ENCODE measurements at places on chromosomes 3 and 15.
A peak's percentile ranks its signal among the peaks of the same experiment; 100 is the strongest.

- no peak for DNase-seq
Observed at GRCh38 chr3:145899241-145899640, 261.7 kb downstream of the PLOD2 start.

DNA sequence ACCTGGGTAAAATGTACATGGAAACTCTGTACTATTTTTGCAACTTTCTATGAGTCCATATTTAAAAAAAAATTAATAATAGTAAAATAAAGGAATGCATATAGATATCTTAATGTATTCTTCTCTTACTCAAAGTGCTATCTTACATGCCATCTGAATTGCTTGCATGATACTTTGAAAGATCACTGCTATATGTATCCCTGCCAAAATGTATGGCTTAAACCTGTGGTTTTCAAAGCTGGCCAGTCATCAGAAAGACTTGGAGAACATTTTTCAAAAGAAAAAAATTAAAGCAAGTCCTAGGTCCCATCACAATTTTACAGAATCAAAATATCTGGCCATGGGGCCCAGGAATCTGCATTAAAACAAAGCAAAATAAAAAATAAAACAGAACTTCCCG, 262.1 kb downstream of the LPP start:
- no peak for DNase-seq

- no peak for DNase-seq
Observed at GRCh38 chr3:141387516-141387915, 19.2 kb downstream of the ZBTB38 start.

DNA sequence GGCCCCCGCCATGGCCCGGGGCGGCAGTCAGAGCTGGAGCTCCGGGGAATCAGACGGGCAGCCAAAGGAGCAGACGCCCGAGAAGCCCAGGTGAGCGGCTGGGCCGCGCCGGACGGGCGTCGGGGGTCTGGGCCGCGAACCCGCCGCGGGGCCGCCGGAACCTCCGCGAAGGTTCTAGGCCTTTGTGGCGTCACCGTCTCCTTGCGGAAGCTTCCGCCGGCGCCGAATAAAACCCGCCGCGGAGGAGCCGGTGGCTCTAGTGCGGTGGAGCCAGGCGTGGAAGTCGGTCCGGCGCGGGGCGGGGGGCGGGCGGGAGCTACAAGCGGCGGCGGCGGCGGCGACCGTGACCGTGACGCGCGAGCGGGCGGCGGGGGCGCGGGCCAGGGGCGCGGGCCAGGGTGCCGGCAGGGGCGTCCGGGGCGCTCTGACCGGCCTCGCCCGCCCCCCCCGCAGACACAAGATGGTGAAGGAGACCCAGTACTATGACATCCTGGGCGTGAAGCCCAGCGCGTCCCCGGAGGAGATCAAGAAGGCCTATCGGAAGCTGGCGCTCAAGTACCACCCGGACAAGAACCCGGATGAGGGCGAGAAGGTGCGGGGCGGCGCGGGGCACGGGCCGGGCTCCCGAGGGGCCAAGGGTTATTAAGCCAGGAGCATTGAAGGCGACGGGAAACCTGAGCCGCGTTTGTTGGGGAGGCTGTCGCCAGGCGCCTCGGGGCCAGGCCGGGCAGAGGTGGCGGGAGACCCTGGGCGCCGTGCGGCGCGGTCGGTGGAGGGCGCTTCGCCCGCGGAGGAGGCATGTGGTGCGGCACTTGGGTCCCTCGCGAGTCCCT, at the start of gene DNAJA4:
Gene DNAJA4 (plus strand): TSS at position 259 of the 833 bp plus-strand sequence. CDS start 202 bp downstream, at position 461.
- DNase-seq: peak; percentile 88

DNA sequence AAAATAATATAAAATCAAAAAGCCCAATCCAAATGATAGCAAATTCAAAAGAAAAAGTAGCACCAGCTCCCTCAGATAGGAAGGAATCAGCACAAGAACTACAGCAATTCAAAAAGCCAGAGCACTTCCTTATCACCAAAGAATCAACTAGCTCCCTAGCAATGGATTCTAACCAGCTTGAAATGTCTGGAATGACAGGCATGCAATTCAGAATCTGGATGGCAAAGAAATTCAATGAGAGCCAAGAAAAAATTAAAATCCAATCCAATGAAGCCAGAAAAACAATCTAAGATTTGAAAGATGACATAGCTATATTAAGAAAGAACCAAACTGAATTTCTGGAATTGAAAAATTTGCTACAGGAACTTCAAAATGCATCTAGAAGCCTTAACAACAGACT, 1334.4 kb upstream of the ALCAM start:
- DNase-seq: no peak

DNA sequence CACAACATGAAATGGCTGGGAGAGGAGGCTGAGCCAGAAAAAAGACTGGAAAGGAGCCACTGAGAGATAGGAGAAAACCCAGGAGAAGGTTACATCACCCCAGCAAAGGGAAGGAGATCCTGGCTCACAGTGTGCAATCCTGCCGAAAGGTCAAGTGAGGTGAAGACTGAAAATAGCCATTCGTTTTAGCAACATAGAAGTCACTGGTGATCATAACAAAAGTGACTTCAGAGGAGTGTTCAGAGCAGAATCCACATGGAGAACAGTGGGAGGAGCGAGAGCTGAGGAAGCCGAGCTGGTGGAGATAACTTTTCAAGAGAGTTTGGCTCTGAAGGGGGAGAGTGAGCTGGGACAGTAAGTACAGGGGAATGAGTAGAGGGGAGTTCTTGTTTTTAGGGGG, 5.4 kb upstream of the HEG1 start:
- no peak for DNase-seq

- DNase-seq: no peak
Observed at GRCh38 chr15:32747921-32748342, 30.1 kb downstream of the GREM1 start.

- no peak for DNase-seq
Observed at GRCh38 chr15:92161039-92161670, 232.5 kb upstream of the ST8SIA2 start.

DNA sequence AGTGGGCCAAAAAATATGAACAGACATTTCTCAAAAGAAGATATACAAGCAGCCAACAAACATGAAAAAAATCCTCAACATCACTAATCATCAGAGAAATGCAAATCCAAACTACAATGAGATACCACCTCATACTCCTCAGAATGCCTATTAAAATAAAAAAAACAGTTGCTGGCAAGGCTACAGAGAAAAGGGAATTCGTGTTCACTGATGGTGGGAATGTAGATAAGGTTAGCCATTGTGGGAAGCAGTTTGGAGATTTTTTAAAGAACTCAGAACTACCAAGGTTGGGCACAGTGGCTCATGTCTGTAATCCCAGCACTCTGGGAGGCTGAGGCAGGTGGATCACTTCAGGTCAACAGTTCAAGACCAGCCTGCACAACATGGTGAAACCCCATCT, 27.8 kb upstream of the C15orf40 start:
- no peak for DNase-seq

GRCh38 chr15:64808785-64809453, 16.5 kb downstream of the PIF1 start:
- no peak for DNase-seq

GRCh38 chr3:99505200-99505599, 133.2 kb upstream of the COL8A1 start:
- DNase-seq: no peak

- DNase-seq: no peak
Observed at GRCh38 chr3:59257506-59257905, 207.7 kb upstream of the CFAP20DC start.

DNA sequence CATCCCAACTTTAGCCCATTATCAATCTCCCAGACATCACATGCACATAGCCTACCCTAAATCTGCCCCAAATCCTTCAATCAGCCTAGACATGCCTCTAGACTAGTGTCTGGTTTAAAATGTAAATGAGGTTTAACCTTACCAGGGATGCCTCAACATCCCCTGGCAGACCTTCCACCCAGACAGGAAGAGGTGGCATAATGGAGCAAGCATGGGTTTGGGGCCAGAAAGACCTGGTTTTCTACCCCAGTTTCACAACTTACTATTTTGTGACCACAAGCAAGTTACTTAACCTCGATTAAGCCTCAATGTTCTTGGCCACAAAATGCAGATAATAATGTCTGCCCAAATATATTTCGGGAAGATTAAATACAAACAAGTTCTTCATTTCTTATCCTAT, 28.3 kb upstream of the THBS1 start:
- no peak for DNase-seq

DNA sequence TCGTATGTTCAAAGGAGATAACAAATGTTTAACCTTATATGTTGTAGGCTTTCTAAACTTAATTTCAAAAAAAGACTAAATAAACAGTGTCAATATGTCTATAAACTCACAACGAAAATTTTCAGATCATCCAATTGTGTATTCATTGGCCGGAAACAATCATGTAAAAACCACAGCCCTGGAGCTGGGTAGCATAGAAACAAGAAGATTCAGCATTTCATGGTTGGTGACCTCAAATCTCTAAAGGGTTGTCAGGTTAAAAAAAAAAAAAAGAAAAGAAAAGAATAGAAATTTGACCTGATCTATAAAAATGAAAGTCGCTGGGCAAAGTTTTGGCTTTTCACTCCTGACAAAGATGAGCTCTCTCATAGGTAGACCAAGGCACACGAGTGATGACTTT, 13.9 kb downstream of the MEX3B start:
- no peak for DNase-seq

DNA sequence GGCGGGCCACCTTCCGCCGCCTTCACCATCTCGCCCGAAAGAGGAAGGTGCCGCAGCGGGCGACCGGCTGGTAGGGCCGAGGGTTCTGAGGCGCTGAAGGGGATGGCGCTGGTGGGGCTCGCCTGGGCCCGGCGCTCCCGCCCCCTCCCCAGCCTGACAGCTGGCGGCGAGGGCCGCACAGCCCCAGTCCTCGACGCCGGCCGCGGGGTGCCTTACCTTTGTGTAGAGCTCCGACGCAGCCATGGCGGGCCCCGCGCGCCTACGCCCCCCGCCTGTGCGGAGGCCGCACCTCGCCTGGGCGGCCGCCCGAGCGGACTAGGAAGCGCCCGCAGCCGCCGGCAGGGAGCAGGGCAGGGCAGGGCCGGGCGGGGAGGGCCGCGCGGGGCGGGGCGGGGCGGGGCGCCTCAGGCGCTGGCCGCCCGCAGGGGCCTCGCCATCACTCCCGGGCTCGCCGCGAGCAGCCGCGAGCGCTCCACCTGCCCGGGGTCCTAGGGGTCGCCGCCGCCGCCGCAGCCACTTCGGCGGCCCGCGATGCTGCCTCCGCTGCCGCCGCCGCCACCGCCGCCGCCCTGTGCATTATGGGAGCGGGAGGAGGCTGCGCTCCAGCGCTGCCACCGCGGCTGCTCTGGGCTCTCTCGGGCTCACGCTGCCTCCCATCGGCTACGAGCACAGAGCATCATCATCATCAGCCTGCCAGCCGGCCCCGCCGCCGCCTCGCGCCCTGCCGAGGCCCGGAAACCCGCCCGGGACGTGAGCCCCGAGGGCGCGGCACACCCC, at the start of gene MYO5A:
Gene MYO5A (minus strand): TSS at position 317 of the 777 bp plus-strand sequence. CDS start 74 bp downstream, at position 243.
- DNase-seq: peak; percentile 76

- no peak for DNase-seq
Observed at GRCh38 chr3:46987319-46987742, 7.9 kb downstream of the NBEAL2 start.

- no peak for DNase-seq
Observed at GRCh38 chr15:48062148-48062872, 58.5 kb upstream of the SLC24A5 start.

All from hypothalamus (tissue), 51 donors.